Activated CD4-positive, alpha-beta T cell treated with anti-CD3 and anti-CD28 coated beads, Interleukin-2, amount 50 U/mL, for 24 hours (primary cell): ENCODE measurements at places on chromosomes 2 and 18.

GRCh38 chr18:13584825-13585224 is 141.5 kb downstream of the FAM210A start:
- DNase-seq: no peak

- no peak for DNase-seq
Observed at GRCh38 chr2:71892423-71892730, 255.3 kb downstream of the CYP26B1 start.

DNA sequence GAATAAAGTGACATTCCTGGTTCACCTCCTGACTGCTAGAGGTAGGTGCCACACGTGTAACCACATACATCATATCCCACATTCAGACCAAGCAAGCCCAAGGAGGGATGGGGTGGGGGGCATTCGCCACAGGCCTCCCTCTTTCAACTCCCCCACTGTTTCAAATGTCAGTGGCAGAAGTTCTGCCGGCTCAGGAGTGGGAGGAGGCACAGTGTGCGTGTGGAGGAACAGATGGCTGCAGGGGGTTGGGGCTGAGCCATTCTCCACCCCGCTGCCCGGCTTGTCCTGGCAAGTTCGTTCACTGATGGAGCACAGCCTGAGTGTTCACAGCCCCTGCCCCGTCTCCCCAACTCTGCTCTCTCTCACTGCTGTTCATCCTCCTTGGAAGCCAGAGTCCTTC is 75.4 kb upstream of the TANC1 start:
- DNase-seq: no peak

DNA sequence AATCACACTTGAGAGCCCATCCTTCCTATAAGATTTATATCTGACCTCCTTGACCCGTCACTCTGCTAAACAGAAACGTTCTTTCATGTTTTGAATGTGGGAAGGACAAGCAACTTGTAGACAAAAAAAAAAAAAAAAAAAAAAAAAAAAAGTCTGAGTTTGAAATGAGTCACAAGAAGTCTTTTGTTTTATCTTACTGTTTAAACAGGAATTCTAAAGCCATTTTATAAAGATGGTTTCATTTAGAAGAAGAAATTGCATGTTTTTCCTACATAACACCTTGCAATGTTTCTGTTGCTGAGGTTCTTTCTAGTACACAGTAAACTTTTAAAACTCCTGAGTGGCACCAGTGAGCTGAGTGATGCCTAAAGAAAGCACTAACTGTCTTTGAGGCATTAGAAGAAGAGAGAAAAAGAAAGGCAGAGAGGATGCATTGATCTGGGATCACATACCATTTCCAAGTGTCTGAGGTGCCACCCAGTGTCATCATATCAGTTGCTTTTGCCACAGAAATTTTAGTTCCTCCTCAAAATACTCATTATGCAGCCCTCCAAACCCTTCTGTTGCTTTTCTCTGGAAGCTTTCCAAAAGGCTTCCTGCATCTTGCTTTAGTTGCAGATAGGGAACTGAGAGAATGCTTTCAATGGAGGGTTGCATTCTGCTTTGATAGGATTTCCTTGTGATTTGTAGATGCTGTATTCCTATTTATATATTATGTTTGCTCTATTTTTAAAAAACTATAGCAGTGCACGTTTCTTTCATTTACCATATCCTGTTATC is 69.1 kb downstream of the ACVR2A start:
- no peak for DNase-seq

DNA sequence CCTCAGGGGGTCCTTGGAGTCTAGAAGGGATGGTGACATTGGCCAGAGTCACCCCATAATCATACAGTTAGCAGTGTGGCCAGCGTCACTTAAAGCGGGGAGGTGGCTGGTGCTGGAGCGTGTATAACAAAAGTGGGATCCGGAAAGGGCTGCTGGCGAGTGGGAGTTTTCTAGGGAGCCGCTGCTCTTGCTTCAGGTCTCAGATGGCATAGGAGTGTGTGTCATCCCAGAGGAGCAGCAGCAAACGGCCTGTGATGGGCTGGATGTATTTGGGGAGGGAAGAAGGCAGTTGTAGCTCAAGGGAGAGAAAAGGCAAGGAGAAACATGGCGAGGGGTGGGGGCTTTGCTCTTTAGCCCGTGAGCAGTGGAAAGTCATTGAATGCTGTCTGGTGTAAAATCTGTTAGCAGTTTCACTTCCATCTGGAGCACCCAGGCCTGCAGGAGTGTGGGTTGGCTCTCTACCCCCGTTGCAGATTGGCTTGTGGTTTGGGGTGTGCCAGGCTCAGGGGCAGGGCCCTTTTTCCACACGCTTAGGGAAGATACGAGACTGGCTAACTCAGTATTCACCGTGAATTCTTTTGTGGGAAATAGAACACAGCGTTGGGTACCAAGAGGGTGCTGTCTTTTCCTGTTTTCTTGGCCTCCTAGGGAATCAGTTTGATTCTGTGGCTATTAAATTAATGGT is 120.5 kb downstream of the AGAP1 start:
- DNase-seq: no peak

DNA sequence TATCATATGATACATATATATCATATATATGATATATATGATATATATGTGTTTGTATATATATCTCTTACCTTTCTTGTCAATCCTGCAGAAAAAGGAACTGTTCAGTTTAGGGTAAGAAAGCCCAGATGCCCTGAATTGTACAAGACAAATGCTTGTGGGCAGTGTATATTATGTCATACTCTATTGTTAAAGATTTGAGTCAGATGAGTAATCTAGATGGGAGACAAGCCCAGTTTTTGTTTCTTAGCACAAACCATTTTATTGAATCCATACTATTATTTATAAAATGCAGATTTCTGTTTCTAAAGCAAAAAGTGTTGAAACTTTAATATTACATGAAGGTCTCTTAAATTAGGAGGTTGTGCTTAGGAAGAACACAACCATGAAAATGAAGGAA is 90.6 kb downstream of the VRK2 start:
- DNase-seq: no peak

GRCh38 chr2:149732730-149733290 is 145.2 kb upstream of the MMADHC start:
- no peak for DNase-seq

- no peak for DNase-seq
Observed at GRCh38 chr2:241975593-241976284, 106.2 kb downstream of the RTP5 start.

DNA sequence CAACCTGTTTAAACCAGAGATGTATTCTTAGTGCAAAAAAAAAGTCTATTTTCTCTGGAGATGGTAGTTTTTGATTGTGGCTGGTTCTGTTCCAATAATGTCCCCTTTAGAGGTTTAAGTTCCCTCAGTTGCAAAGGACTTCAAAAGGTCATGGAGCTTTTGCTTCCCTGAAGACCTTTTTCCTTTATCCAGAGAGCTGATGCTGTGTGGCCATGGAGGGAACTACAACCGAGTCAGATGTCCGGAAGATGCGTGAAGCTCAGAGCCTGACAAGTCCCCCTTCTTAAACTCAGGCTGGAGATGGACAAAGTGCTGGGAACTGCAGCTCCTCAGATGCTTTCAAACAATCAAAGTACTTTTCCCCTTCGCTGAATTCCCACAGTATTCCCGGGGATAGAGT is 176.1 kb downstream of the TMEM18 start:
- DNase-seq: no peak

GRCh38 chr2:2960441-2961133 is 417.0 kb downstream of the EIPR1 start:
- DNase-seq: no peak

DNA sequence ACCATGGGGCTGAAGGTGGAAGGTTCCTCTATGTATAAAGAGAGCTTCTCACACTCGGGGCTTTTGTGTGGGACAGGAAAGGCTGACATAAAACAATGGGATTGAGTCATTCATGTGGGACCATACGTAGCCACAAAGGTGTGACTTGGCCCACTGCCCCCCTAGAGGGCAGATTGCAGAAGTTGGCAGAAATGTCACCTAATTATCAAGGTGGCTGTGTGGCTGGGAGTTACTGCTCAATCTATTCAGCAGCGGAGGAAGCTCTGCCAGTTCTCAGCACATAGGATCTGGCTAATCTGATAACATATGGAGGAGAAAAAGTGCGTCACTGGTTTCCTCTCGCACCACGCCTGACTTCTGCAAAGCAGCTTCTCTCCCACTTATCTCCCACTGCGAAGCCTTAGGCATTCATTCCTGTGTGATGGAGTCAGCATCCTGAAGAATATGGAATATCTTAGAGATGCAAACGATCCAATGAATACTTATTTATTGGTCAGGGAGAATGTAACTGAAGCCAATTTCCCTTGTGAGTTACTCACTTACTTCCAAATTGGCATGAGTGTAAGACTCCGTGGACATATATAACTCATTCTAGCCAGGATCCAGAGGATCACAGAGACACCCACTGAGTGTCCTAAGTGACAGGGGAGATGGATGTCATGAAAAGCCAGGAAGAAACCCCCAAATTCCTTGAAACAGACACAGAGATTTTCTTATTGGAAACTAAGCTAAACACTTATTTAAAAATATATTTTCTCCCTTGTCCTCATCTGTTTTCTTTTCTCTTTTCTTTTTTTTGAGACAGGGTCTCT is 344.8 kb downstream of the TGIF1 start:
- no peak for DNase-seq

DNA sequence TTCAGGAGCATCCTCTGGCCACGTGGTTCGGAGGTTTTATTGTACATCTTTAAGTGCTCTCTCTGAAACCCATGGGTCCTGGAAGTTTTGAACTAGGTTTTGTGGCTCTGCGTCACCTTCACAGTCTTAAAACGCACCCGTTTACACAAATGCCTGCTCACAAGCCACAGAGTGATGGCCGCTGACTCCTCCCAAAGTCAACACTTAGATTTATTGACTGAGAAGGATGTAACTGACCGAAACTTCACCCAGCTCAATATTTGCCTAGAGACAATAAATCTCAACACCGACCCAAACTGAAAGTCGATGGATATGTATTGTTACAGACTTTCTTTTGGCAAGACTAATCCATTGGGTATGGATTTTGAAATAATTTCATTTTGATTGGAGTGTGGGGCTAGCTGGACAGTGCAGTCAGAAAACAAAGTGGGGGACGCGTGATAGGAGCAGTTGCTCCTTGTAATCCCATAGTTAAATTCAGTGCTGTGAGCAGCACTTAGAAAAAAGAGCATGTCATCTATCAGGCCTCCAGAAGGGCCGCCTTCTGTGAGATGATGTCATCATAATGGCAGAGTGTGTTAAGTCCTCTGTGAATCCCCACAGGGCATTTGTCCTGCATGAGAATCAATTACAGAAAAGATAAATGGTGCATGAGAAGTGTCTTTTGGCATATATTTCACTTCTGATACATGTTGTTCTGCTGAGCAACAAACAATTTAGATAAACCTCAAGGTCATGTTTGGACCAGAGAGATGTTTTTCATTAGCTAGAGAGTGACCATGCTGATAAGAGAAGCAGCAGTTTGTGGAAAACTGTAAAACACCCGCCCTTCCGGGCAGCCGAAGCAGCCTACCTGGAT is 183.7 kb downstream of the INO80D start:
- no peak for DNase-seq
